NCI-H446 (cell line): ENCODE measurements at places on chromosomes 13 and 19.

- DNase-seq, result no peak
Observed at GRCh38 chr19:4140237-4140711, 13.2 kb upstream of the CREB3L3 start.

- DNase-seq, result no peak
Observed at GRCh38 chr13:112102243-112102642, 35.3 kb downstream of the SOX1 start.

DNA sequence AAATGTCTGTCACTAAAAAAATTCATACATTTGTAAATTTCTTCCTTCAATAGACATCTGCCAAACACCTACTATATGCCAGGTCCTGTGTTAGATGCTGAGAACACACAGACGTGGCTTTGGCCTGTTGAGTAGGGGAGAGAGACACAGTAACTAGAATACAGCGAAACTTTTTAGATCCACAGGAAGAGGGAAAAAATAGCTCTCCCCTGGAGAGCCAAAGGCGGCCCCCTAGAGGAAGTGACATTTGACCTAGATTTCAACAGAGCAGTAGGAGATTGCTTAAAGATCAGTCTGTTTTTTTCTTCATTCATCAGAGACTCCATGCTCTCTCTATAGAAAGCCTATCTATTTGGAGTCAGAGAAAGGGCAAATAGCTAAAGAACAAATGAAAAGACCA is 11.3 kb downstream of the LCP1 start:
- DNase-seq, result no peak

GRCh38 chr13:112574834-112575613 is 12.9 kb downstream of the TUBGCP3 start:
- DNase-seq, result no peak

DNA sequence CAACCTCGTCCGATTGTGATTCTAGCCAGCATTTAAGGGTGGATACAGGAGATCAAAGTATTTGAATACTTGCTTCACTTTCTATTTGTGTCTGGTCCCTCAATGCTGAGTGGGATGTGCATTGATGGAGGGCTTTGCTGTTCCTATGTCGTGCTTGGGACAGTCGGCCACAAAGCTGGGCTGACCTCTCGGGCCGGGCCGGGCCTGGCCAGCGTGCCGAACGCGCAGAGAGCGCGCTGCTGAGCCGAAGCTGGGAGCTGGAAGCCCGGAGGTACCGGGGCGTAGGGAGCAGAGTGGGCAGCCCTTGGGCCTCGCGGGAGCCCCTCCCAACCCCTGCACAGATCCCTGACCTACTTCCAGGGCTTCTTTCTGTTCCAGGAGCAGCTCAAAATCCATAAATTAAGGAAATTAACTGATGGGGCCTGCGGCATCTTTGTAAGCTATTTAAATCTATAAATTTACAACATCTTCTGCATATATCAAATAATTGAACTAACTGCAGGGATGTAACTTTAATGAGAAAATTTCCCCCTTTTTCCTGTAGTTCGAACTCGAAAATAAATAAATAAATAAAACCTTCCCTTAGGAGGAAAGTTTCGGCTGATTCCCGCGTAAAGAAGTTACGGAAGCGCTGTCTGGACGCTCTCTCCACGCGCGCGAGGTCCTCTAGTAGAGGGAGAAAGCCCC is 1.8 kb upstream of the KCTD15 start:
- DNase-seq, result no peak

DNA sequence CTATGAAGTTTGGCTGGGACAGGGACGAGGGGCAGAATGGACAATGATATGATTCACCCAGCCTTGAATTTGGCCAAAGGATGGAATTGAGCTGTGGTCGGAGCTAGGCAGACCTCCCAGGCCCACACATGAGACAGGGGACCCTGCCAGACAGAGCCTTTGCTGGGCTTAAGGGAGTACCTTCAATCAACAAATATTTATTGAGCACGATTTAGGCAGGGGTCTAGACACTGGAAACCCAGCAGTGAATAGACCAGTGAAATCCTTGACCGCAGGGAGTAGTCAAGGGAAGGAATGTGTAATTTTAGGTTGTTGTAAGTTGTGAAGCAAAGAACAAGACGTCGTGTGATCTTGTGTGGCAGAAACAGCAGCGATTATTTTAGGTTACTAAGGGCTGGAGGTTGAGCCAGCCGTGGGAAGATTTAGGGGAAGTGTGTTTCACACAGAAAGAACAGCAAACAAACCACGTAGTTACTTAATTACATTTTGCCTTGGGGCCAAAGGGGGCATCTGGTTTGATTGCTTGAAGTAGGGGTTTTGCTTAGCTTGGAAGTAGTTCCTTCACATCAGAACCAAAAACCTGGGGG is 16.9 kb upstream of the AP1M2 start:
- DNase-seq, result no peak

DNA sequence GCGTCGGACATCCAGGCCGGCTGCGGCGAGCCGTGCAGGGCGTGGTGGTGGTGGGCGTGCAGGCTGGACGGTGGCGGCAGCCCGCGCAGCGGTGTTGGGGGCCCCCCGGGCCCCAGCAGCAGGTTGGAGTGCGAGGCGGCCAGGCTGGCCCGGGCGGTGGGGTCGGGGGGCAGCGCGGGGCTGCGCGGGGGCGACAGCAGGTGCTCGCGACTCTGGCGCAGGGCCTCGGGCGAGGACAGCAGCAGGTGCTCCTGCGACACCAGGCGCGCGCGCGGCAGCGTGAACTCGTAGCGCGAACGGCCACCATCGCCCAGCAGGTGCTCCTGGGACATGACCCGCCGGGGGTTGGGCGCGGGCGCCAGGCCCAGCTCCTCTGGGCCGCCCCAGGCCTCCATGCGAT is 9.8 kb downstream of the SHISA7 start:
- DNase-seq, result no peak

DNA sequence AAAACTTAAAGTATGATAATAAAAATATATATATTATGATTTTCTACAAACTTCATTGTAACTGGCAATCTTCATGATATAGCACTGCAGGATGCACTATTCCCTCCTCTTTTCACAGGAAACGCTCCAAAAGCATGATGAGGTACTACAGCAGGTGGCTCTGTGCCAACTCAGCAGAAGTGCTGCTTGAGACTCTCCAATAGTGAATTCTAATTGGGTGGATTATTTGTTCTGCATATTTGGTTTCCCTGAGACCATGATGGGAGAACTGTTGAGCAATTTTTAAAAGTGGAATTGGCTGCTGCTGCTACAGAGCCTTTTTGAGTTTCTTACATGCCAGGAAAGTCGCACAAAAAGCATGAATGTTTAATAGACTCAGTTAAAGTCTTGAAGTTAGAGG is 1782.4 kb upstream of the PCDH20 start:
- DNase-seq, result peak; percentile 5

GRCh38 chr13:36981156-36981743 is 17.9 kb downstream of the ALG5 start:
- DNase-seq, result no peak

GRCh38 chr19:50896591-50897190 is 14.5 kb downstream of the KLK4 start:
- DNase-seq, result no peak

DNA sequence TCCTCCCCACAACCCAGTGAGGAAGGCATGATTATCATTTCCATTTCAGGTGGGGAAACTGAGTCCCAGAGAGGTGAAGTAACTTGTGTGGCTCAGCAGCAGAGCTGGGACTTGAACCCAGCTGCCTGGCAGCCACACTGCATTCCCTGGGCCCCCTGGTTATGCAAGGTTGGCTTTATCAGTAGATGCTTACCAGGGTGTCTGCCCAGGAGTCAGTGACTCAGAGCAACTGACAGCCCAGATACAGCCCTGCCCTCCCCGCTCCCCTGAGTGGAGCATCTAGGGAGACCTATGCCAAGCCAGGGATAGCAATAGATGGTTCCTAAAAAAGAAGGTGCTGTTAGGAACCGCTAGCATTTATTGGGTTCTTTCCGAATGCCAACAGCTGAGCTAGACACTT is 5.9 kb downstream of the IGLON5 start:
- DNase-seq, result no peak

- no peak for DNase-seq
Observed at GRCh38 chr19:51127755-51128154, 3.0 kb downstream of the SIGLEC9 start.

- DNase-seq, result peak; percentile 89
Observed at GRCh38 chr13:40063278-40063698, 407.8 kb downstream of the COG6 start.

DNA sequence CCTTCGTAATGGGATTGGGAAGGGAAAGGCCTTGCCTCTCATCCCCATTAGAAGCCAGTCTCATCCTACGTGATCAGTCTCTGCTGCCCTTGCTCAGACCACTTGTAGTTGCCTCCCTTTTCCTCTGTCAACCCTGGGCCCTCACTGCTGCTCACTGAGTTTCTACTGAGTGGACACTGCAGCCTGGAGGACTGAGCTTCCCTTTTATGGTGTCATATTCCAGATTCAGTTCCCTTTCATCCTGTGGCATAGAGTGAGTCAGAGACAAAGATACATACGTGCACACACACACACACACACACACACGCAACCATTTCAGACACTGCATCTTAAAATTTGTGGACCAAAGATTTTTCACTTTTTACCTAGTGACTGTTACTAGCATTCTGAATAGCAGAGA is 56.6 kb downstream of the COG3 start:
- no peak for DNase-seq

GRCh38 chr19:17266589-17266974 is 661 bp upstream of the BABAM1 start:
- no peak for DNase-seq

GRCh38 chr19:30741566-30741965 is 369.4 kb downstream of the ZNF536 start:
- DNase-seq, result no peak

DNA sequence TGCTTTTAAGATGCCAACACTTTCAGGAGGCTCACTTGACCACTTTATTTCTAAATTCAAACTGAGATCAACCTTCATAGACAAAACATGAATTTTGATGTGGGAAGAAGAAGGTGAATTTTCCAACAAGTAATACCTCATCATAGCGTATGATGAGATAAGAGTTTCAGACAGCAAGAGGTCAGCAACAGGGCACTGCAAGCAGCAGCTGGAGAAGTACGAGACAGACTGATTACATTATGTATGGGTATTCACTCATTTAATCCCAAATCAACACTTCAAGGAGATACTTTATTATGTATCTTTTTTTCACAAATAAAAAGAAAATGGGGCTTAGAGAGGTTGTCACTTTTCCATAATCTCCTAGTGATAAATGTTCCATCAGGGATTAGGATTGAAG is 389.8 kb downstream of the TBC1D4 start:
- no peak for DNase-seq

DNA sequence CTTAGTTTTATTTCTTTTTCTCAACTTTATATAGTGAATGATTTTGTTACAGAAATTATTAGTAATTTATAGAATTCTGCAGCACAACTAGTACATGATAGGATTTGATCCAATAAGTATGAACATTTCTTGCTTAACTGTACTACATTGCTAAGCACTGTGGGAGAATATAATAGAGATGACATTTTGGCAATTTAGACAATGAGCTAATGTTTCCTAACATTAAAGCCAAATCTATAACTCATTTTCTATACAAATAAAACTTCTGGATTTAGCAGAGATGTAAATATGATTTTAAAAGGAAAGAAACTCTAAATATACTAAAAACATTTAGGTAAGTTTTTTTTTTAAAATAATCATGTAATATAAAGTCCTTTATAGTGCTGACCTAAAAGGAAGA is 87.3 kb downstream of the FNDC3A start:
- no peak for DNase-seq

- no peak for DNase-seq
Observed at GRCh38 chr13:26971990-26972887, 199.4 kb downstream of the USP12 start.

- DNase-seq, result no peak
Observed at GRCh38 chr19:1676351-1677266, 24.2 kb upstream of the TCF3 start.

DNA sequence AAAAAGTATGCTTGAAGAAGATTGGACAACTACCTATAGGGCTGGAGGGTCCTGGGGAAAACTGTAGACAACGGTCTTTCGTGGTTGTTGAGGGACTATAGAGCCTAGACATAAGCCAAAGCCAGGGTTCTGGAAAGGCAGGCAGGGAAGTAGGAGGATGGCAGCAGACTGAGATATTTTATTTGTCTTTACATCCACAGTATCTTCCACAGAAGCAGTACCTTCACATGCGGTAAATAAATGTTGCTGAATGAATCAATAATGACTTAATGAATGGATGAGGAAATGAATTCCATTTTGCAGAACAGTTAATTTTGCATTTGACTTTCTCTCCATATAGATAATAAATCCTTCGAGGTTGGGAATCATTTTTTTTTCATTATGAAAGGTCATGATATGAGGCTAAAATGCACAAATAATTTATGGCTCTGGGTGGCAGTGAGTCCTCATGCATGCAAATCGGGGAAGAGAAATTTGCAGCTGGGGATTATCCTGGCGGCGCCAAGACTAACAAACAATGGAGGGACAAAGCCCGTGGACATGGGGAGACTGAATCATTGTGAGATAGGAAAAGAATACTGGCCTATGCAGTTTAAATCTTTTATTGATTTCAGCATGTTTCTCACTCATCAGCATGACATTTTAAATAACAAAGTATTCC is 102.0 kb downstream of the ERCC5 start:
- DNase-seq, result no peak

DNA sequence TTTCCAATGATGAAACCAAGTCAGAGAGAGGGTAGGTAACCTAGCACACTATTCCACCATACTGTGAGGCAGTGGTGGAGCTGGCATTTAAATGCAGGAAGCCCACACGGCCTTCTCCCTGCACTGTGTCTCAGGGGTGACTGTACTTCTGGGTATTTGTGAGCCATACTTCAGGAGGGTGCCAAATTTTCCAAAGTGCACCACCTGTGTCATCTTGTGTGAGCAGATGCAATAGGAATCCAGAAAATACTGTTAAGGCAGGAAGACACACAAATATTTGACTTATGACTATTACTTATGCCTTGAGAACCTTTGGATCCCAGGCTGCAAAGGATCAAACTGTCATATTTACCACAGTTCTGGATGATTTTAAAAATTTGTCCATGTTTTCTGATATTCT is 17.3 kb downstream of the ZNF229 start:
- no peak for DNase-seq

- DNase-seq, result no peak
Observed at GRCh38 chr19:46648961-46649960, 11.7 kb downstream of the DACT3 start.

DNA sequence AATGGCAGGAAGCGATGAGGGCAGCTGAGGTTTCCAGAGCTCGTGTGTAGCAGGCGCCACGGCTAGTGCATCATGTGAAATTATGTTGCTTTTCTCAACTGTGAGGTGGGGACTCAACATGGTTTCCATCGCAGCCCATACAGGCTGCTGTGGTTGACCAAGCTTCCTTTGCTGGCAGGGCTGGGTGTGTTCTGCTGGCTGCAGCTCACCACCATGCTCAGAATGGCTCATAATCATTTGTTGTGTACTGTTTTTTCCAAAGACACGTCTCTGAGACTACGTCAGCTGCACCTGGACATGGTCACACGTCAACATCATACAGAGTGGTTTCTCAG is 16.1 kb upstream of the RASA3 start:
- DNase-seq, result no peak
